SJCRH30 (cell line): ENCODE measurements at places on chromosomes 1 and 21. TPM values are rescaled to one million over a fixed set of nuclear protein-coding genes. Genes with fewer than 3 reads are reported as not detected.

Gene KRTAP19-5
- total RNA-seq, result not detected in 2 replicates

Gene ATP1A4
- total RNA-seq, result not detected in 2 replicates

Gene FLG
- 0.03 and 0.04 TPM in 2 replicates for total RNA-seq

Gene ATXN7L2
- total RNA-seq, result 7.0 and 9.1 TPM in 2 replicates

Gene IL12RB2
- not detected in 2 replicates for total RNA-seq
